ENCODE measurements at places on chromosomes 4 and X.

DNA sequence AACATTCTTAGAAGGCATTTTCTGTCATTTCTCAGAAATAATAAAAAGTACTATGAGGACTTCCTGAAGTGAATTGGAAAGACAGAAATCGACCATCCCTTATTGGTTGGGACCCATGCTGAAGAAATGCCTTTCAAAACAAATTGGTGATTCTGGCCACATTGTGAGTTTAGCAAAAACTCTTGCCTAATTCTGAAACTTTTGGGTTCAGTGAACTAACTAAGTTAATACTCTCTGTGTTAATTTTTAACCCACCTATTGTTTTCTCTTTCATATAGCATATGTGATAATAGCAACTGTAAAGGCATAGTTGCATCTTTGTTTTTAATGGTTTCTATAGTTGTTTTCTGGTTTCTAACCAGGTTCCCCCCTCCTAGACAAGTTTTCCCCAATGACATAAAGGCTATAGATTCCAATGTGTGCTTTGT, 129.3 kb upstream of the FAT1 start:
- DNase-seq, result no peak

DNA sequence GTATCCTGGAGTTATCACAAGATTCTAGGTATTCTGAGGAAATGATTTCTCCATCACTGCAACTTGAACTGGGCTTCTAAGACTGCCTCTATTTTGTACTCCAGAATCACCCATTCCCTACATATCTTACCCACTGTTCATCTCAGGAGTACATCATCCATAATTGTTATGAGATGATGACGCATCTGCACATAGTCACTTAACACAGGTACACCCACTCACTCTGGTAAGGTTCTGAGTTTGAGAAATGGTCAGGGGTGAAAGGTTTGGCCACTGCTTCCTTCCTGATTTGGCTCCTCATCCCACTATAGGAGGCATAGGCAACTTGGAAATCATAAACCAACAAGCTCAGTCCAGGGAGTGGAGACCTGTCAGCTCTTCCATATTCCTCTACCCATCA, 143.9 kb downstream of the GLRA2 start:
- no peak for DNase-seq

DNA sequence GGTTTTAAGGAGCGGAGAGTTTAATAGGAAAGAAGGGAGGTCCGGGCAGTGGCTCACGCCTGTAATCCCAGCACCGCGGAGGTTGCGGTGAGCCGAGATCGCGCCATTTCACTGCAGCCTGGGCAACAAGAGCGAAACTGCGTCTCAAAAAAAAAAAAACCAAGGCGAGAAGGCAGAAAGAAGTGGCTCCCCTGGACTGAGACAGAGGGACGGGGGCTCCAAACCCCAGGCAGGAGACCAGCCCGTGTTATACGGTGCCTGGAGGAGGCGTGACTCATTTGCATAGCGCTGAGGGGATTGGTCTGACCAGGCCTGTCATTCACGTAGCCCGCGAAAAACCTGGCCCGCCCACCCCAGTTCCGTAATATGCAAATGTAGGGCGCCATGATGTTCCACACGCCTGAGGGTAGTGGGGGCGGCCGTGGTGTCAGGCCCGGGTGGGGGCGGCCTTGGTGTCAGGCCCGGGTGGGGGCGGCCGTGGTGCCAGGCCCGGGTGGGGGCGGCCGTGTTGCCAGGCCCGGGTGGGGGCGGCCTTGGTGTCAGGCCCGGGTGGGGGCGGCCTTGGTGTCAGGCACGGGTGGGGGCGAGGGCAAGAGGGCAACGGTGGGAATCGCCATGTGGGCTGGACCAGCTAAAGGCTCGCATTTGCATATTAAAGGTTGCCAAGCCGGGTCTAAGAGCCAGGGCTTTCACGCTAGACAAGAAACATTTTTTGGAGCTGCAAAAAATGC, 2.1 kb downstream of the PLCXD1 start:
- peak; percentile 94 for DNase-seq

GRCh38 chrX:136896121-136896914, 15.8 kb upstream of the RBMX start:
- DNase-seq, result no peak

DNA sequence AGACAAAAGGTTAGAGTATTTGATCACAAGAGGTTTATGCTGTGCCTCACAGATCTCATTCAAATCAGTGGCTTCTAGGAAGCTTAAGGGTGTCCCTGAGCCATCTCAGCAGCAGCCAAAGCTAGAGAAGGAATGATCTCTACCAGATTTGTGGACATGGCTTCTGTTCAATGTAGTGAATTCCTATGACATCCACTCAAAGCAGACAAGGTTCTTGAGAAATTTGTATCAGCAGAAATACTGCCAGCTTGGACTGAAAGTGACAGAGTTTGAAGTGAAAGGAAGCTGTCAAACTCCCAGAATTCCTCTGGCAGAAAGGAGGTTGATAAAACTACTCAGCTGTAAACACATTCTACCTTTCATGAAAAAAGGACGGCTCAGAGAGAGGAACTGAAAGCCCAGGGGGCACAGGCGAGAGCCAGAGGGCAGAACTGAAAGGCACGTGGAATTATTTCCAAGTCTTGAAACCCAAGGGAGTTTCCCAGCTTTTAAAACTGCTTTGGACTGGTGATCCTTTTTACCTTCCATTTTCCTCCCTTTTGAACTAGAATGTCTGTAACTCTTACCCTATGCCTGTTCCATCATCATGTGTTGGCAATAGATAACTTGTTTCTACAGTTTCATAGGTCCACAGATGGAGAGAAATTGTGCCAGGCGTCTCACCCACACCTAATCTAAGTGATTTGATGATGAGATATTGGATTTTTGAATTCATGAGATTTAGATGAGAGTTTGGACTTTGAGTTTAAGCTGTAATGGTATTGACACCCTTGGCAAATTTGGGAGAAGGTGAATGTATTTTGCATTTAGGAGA, 14.5 kb upstream of the MED14 start:
- no peak for DNase-seq

GRCh38 chr4:77994194-77994721, 62.9 kb upstream of the FRAS1 start:
- DNase-seq, result peak; percentile 29

GRCh38 chr4:188714907-188715306, 575.7 kb downstream of the TRIML1 start:
- DNase-seq, result no peak

DNA sequence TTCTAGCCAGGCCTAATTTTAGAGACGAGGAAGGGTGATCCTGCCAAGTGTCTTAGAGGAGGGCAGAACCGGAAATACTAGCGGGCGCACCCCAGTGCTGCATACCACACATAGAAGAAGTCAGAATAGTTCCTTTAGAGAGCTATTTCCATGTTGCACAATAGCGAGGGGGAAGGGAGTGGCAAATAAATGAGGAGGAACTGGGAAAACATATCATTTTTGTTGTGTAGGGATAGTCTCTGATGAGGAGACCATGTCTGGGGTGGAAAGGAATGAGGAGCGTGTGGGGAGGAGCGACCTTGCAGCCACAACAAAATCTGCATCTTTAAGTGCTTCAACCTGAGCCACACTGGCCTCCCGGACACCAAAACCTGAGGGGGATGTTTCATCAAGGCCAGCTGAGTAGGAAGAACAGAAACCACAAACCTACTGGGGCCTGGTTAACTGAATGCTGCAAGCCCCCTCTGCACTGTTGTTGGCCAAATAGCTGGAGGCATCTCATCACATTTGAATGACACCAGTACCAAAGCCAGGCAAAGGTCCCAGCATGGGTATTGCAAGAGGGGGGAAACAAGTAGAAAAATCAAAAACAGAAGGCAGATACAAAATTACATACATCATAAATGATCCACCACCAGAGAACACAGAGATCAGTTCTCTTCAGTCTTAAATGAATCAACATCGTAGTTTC, 26.7 kb upstream of the C1QTNF7 start:
- DNase-seq, result peak; percentile 44

DNA sequence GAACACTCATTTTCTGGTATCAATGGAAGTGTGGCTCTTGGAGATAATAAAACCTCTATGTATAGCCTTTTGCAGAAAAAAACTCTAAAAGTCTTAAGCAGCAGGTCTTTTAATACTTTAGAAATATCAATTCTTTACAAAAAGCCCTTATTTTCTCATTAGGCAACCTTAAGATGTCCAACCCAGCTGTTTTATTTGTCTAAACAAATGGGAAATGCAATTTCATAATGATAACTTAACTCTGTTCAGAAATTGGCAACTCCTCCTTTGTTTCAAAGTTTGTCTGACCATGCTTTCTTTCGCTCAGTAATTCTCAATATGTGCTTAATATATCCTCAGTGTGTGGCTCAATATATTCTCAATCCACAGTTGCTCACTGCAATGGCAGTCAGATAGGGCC, 196.5 kb upstream of the VEGFC start:
- no peak for DNase-seq

GRCh38 chr4:77121736-77122240, 35.2 kb upstream of the CCNG2 start:
- DNase-seq, result peak; percentile 30

Measured in right hindlimb (tissue), 1 donor.